ENCODE measurements at places on chromosomes 3 and 15.

GRCh38 chr15:97874139-97874538 is 86.4 kb upstream of the ARRDC4 start:
- DNase-seq: no peak

- no peak for DNase-seq
These were observed 71.2 kb upstream of the POMGNT2 start for GRCh38 chr3:43177085-43177484.

GRCh38 chr3:32460031-32460749 is 42.5 kb downstream of the CMTM6 start:
- peak; percentile 73 for DNase-seq

- DNase-seq: no peak
These were observed 104.8 kb downstream of the CORO2B start for GRCh38 chr15:68683551-68683950.

- DNase-seq: no peak
These were observed 256.6 kb downstream of the OCA2 start for GRCh38 chr15:27842526-27842925.

GRCh38 chr15:99708563-99708962 is 24.7 kb downstream of the LYSMD4 start:
- no peak for DNase-seq

DNA sequence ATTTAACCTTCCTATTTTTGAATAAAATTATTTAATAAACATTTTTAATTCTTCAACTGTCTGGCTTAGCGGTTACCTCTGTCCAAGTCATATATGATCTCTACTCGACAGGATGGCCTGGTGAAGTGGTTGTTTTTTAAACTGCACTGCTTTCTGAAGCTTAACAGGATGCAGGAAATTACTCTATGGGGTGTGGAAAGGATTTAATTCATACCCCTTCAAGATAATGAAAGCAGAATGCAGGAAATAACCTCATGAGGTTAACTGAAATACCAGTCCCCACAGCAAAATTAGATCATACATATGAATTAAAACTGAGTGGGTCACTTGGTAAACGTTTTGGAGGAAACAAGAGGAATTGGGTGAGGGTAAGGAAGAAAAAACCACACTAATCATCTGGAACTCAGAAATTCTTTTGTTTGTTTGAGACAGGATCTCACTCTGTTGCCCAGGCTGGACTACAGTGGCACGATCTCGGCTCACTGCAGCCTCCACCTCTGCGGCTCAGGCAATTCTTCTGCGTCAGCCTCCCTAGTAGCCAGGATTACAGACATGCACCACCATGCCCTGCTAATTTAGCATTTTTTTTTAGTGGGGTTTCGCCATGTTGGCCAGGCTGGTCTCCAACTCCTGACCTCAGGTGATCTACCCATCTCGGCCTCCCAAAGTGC is 50.1 kb downstream of the LYSMD4 start:
- DNase-seq: no peak

DNA sequence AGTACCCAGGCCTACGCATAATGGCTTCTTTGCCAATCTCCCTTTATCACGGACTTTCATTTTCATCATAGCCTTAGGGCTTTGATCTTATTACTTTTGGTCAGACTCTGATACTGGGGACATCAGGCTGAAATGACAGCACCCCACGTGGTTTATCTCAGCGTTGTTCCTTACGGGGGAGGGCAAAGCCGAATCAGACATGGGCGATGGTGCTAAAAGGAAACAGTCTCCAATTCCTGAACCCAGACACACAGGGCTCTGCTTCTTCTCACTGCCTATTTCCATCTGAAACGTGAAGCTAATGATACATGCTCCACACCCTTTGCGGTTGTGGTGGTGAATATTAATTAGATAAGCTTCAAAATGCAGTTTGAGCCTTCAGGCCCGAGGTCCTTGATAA is 59.4 kb upstream of the CD47 start:
- DNase-seq: no peak

- peak; percentile 12 for DNase-seq
These were observed 62.5 kb downstream of the CBLB start for GRCh38 chr3:105806359-105806758.

DNA sequence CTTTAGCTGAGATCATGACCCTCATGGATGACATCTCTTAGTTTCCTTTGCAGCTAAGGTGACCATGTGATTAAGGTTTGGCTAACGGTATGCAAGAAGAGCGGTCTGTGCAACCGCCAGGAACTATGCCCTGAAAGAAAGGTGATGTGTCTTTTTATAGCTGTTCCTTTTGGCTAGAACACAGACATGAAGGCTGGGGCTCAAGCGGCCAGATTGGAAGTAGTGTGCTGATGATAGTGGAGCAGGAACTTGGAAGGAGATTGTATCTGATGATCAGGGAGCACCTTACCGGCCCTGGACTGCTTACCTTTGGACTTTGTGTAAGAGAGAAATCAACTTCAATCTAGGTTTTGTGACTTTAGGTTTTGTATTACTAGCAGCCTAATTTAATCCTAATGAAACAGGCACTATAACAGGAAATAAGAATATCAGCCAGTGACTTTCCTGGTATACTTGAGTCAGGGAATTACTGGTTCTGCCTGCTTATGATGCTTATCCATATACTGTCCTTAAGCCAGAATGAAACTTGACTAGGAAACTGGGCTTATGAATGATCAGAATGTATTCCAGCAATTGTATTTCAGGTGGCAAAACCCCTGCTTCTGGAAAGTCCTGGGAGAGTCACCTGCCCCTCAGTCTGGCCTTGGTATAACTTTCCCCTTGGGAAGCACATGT is 164.3 kb upstream of the LRIG1 start:
- DNase-seq: no peak

DNA sequence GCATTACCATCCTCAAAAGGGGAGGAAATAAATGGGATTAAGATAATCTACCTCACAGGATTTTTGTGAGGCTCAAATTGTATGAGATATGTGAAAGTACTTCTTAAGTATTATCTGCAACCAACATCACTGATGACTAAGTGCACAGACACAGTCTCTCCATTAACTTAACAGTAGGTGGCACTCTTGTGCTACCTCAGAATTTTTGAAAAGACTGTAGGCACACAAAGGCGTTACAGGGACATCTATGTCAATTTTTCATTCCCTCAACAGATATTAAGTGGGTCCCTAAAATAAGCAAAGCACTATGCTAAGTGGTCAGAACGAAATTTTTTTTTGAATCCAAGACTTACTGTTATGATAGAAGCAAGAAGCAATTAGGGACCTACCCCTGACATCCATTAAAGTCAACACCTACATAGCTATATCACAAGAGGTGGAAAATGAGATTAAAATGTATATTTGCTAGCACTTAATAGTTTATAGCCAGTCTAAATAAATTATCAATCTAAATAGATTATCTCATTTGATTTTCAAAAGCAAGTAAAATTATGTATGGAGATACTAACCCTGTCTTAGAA is 52.9 kb downstream of the RYK start:
- peak; percentile 25 for DNase-seq

DNA sequence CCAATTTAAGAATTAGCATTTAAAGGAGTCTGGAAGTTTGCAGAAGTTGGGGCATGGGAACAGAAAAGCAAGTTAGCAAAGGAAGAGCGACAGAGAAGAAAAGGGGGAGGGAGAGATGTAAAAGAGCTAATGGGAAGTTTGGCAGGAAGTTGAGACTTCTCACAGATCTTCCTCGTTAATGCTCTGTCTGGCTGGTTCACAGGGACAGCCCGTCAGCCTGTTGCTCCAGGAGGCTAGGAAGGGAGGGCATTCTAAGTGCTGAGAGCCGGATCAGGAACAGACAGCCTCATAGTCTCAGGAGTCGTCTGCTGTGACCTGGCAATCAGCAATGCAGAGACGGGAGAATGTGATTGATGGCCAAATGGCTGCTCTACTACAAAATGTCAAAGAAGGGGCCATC is 150.3 kb downstream of the AGBL1 start:
- DNase-seq: no peak

- DNase-seq: no peak
These were observed 300.4 kb upstream of the ROPN1 start for GRCh38 chr3:124292329-124292728.

DNA sequence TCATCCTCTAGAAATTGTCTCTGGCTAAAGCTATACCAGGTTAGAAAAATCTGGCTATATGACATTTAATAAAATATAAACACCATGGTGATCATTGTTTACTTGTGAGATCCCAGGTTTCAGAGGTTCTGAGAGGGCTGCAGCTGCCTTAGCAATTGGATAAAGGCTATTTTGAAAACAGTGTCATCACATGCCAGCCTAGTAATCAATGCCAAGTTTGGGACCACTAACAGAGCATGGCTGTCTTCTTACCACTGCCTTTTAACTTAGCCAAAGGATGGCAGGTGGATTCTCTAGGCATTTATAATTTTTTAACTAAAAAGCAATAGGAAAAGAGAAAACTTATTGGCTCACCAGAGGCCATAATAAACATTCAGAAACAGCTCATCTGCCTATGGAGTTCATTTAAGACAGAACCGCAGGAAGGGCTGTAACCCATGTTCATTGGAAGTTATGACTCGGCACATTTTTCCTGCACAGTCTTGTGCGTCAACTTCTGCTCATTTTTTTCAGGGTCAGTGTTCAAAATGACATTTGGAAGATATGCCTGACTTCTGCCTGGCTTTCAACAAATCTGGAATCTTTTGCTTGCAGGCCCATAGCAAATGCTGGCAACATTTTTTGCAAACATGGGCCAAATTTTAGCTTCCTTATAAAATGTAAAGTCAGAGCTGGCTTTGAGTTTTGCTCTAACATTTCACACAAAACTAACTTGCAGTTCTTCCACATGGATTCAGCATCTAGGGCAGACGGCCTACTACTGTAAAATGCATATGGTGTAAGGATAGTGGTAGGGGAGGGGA is 476.0 kb upstream of the TBL1XR1 start:
- DNase-seq: no peak

- DNase-seq: no peak
These were observed 19.4 kb downstream of the IDH3A start for GRCh38 chr15:78168608-78169007.

DNA sequence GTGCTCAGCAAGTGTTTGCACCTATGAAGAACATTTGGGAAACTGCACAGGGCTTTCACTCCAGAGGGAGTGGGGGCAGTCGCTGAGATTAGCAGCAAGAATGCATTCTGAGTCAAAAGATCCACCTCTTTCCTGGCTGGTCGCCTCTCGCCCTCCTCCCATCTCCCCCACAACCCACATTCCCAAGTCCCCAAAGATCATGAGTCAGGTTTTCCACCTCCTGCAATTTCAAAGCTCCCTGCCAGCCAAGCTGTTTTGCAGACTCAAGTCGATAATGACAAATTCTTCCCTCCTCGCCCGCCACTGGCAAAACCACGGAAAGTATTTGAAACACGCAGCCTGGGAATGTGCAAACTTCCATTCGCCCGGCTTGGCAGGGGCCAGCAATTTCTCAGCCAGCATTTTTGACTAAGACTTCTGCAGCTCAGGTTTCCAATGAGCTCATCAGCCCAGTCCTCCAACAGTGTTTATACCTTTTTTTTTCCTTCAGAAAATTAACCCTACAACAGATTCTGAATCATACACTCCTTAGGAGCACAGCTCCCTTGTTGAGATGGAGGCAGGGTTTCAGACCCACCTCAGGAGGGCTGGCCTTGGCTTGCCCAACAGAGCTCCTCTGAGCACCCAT is 181.4 kb downstream of the SMAD6 start:
- DNase-seq: no peak

DNA sequence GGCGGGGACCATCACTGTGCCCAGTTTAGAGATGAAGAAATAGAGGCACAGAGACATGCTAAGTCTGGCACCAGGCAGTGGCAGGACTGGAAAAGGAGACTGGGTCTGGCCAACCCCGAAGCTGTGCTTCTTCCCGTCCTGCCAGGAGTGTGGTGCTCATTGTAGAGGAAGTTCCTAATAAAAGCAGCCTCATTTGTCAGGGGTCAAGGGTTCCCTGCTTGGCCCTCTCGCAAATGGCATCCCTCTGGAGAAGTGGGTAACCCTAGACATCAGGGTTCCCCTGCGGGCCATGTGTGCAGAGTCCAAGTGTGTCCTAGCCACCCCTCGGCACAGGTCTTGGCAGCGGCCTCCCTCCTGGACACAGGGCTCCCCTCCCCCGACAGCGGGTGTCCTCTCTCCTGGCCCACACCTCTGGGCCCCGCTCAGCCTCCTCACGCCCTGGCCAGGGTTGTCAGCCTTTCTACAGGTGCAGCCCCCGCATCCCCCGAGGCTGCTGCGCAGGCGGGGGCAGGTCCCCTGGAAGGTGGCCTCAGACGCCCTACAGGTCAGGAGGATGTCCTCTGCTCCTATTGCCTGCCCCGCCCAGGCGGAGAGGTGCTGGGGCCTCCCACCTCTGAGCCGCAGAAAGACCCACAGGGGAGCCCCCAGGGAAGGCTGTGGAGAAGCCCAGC is 61.8 kb upstream of the PRR20G start:
- DNase-seq: no peak

GRCh38 chr3:161042023-161042501 is 63.1 kb downstream of the B3GALNT1 start:
- DNase-seq: no peak

DNA sequence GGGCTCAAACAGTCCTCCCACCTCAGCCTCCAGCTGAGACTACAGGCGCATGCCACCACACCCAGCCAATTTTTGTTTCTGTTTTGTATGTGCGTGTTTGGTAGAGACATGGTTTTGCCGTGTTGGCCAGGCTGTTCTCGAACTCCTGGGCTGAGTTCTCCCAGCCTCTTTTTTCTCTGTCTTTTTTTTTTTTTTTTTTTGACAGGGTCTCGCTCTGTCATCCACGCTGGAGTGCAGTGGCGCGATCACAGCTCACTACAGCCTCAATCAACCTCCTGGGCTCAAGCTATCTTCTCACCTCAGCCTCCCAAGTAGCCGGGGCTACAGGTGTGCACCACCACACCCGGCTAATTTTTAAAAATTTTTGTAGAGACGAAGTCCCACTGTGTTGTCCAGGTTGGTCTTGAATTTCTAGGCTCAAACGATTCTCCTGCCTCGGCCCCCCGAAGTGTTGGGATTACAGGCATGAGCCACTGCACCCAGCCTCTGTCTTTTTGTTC is 867 bp upstream of the DCAF1 start:
- no peak for DNase-seq

DNA sequence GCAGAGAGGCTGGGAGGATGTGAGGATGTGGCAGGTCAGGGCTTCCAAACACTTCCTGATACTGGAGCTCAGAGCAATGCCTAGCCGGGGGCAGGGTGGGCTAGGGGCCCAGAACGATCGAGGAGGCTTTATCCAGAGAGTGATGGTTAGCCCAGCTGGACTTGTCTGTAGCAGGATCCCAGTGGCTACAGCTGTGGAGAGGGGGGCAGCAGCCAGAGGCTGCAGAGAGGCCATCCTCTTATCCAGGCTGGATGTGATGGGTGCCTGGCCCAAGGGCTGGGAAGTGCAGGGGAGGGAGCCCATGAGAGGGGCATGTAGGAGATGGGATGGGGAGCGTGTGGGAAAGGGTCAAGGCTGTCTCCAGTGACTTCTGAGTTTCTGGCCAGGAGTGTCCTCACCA is 4.6 kb downstream of the PARP3 start:
- no peak for DNase-seq

DNA sequence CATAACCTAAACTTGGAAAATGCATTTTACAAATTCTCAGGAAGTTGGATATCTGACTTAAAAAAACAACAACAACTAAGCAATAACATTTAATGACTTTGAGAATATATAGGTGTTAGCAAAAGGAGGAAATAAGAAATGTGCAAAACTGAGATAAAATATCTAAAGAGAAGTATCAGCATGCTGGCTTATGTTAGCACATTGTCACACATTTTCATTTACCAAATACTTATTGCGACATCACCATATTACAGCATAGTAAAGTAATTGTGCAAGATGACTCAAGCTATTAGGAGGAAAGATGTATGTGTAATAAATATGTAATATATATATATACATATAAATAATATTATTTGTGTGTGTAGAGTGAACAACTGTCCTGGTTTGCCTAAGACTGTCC is 9.2 kb downstream of the PTX3 start:
- no peak for DNase-seq

Data from SHP77 (cell line).